Stimulated activated CD4-positive, alpha-beta T cell treated with anti-CD3 and anti-CD28 coated beads, TNF-alpha, amount 100 ng/mL, for 24 hours (primary cell): ENCODE measurements at places on chromosomes 13 and 19.
A peak's percentile ranks its signal among the peaks of the same experiment; 100 is the strongest.

- no peak for DNase-seq
Measured at GRCh38 chr19:10274589-10274988, 3.7 kb downstream of the ICAM1 start.

DNA sequence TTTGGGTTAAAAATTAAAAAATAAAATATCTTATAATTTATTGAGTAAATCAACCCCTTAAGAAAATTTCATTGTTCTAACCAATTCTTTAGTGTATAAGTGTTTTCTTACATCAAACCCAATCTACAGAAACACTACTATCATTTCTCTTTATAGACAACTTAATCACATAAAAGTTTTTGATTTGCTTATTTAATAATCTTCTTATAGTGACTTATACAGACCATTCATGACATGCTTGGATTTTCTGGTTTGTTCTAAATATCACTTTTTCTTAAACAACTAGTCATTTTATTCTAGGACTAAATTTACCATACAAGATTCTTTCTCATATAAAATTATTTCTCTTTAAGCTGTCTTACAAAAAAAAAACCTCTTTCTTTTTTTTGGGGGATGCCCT lies 27.3 kb upstream of the ZSCAN5A start:
- DNase-seq = no peak

DNA sequence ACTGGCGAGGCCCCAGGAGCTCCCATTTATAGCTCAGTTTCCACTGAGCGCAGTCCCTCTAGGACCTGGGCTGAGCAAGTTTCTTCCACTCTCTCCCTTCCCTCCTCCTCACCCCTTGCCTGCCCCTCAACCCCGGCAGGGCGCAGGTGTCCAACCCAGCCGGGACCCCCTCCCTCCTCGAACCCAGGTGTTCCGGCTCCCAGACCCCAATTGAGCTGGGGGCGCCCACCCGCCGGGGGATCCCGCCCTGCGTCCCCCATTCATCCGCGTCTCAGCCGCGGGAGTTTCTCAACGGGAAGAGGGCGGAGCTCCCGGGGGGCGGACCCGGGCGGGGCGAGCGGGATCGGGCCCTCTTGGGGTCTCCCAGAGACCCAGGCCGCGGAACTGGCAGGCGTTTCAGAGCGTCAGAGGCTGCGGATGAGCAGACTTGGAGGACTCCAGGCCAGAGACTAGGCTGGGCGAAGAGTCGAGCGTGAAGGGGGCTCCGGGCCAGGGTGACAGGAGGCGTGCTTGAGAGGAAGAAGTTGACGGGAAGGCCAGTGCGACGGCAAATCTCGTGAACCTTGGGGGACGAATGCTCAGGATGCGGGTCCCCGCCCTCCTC lies at the start of gene KIRREL2:
TSS of gene KIRREL2 (plus strand) at position 366 of the 604 bp plus-strand sequence. CDS start at position 575, 209 bp downstream.
- DNase-seq = no peak

GRCh38 chr19:13478576-13478975 lies 27.7 kb downstream of the CACNA1A start:
- DNase-seq = no peak

DNA sequence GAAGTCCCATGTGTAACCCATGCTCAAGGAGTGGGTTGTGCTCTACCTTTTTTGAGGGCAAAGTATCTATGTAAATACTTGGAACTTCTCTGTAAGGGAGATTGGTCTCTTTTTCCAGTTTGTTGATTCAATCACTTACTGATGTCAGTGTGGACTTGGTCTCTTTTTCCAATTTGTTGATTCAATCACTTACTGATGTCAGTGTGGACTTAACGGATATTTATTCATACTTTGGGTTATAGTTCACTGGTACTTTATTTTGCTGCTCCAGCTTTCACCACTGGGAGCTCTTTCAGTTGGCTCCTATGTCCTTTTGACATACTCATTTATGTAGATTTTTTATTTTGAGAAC lies 36.4 kb downstream of the COG3 start:
- DNase-seq = no peak

DNA sequence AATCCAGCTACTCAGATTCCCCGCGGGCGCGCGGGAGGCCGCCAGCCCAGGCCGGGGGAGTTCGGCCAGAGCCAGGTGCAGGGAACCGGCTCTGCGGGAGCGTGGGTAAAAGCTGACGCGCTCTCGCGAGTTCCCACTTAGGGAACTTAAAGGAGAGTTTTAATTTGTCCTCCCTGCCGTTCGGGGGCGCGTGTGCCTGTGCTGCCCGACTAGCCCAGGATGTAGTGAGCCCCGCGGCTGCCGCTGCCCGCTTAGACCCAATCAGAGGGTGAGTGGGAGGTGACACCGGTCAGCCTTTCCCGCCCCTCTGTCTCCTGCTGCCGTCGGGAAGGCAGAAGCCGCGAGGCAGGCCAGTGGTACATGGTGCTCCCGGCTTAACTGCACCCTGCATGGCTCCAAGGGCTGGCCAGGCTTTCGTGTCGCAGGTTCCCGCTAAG lies 36.0 kb upstream of the NEK3 start:
- peak; percentile 43 for DNase-seq

- no peak for DNase-seq
Measured at GRCh38 chr19:38358071-38358470, 16.3 kb upstream of the PSMD8 start.
